ENCODE measurements at places on chromosomes 4 and X.

DNA sequence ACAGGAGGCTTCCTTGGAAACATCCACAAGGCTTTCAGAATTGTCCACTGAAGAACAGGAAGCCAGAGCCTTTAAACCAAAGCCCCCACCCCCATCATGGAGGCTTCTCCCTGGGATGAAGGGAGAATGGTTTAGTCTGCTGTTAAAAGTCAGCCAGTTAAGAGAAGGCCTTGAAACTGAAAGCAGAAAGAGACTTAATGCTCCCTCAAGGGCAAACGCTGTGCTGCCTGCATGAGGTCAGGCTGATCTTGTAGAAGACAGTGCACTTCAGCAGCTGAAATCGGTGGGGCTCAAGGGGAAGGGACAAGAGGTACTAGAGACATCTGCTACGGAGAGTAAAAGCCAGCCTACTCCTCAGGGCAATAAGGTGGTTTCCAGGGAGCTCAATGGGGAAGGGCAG is 69.0 kb downstream of the HPRT1 start:
- DNase-seq: no peak

DNA sequence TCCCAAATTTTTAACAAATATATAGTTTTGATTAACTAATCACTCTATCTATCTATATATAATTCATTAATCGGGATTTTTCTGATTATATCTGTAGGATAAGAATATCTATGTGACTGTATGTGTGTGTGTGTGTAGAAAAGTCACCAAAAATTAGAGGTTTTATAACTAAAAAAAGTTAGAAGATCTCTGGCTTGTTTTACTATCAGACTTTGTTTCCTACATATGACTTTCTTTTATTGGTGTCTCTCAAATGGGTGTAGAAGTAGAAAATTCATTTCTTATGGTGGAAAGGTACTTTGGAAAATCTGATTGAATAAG is 26.7 kb upstream of the TMPRSS11D start:
- no peak for DNase-seq

DNA sequence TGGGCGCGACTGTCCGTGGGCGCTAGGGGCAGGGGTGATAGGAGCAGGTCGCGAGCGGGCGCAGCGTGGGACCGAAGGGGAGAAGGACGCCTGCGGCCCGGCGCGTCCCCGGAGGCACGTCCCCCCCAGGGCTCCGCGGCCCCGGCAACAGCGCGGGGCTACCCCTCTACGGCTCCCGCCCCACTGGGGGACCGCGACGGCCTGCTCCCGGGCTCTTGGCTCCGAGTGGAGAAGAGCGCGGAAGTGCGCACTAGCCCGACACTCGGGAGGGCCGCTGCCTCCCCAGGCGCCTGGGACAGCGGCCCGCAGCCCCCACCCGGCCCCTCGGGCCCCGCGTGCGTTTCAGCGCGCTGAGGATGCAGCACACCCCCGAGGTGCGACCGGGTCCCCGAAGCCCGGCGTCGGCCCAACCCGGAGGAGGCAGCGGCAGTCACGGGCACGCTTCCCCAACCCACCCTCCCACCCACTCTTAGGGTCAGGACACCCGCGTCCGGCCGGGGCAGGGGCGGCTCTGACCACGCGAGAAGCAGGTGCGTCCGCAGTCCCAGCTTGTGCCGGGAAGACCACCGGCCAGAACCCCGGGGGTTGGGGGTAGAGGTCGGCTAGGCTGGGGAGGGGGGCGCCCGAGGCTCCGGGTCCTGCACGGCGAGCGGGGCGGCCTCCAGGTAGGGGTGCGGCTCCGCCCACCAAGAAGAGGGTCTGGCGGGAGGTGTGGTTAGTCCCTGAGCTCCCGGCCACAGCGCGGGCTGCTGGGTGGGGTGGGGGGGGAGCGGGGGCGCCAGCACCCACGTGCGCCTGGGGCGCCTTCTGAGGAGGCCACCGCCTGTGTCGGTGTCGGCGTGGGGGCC is 18.5 kb upstream of the NAT8L start:
- no peak for DNase-seq

DNA sequence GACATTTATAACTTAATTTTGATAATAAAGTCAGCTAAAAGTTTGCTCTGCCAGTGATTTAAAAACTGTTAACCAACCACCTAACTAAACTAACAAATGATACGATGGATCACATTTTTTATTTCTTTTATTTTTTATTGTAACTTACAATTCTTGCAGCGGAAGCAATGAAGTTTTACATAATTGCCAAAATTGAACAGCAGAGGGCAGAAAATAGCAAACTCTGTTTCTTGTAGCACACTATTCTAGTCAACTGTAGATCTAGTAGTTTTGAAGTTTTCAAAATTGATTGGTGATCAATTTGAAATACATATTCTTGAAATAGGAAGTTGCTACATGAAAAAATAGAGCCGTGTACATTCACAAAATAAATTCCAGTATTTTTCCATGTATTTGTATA is 2.8 kb upstream of the GRIA2 start:
- DNase-seq: peak; percentile 13

GRCh38 chr4:151665022-151665784 is 95.6 kb downstream of the GATB start:
- DNase-seq: no peak

- no peak for DNase-seq
Measured at GRCh38 chr4:18366136-18366535, 344.6 kb upstream of the LCORL start.

DNA sequence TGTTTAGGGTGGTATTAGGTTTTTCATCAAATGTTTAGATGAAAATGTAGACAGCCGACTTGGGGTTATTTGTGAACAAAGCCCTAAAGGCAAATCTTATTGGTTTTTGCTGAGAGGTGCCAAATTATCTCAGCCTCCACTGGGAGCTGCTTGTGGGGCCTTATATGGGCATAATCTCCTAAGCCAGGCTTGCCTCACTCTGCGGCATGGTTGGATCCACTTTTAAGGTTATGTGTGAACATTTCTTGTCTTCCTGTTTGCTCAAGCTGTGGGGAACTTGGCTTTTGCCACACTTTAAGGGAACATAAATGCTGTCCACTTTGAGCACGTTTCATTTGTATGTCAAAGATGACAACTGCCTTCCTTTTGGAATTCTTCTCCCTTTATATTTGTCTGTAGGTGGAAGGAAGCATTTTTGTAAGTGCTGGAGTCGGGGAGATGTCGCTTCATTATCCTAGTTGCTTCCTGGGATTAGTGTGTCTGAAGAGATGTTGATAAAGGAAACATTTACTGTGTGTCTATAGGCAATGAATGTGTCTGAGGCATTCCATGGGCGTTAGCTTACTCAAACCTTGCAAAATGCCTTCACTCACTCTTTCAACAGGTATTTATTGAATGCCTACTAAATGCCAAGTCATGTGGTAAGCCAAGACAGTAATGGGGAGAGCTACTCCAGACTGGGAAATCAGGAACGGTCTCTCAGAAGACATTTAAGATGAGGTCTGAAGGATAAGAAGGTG is 78.3 kb downstream of the SLC9A6 start:
- no peak for DNase-seq

- DNase-seq: no peak
Measured at GRCh38 chr4:58611012-58611411, 1500.8 kb upstream of the IGFBP7 start.

GRCh38 chr4:184684491-184685189 is 35.1 kb downstream of the PRIMPOL start:
- DNase-seq: peak; percentile 17

- DNase-seq: no peak
Measured at GRCh38 chrX:71175531-71175930, 30.9 kb downstream of the NLGN3 start.

GRCh38 chr4:147456706-147457105 is 24.2 kb upstream of the EDNRA start:
- peak; percentile 24 for DNase-seq

- DNase-seq: peak; percentile 68
Measured at GRCh38 chrX:103918050-103918449, 44.4 kb upstream of the TMSB15B start.

- DNase-seq: no peak
Measured at GRCh38 chrX:144901521-144901920, 345.8 kb upstream of the SPANXN1 start.

GRCh38 chr4:173371292-173372192 is 788 bp downstream of the SAP30 start:
- peak; percentile 69 for DNase-seq

DNA sequence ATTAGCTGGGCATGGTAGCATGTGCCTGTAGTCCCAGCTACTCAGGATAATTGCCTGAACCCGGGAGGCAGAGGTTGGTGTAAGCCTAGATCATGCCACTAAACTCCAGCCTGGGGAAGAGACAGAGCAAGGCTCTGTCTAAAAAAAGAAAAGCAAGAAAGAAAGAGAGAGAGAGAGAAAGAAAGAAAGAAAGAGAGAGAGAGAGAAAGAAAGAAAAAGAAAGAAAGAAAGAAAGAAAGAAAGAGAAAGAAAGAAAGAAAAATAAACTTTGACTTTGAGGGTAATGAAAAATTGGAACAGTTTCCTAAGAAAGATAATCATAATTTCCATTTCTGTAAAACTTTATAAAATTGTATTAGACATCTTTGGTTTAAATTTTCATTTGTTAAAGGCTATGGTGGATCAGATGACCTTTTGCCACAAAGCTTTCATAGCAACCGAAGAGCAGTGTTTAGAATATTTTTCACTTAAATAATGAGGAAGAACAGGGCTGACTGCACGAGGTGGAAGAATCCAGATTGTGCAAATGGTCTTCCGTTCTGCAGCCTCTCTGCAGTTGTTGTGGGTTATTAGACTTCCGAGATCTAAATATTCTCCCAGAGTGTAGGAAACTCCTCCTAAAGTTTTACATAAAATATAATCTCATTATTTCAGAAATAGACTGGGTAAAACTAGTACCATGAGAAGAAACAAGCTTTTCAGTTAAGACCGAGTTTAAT is 55.9 kb downstream of the RBM47 start:
- peak; percentile 22 for DNase-seq

DNA sequence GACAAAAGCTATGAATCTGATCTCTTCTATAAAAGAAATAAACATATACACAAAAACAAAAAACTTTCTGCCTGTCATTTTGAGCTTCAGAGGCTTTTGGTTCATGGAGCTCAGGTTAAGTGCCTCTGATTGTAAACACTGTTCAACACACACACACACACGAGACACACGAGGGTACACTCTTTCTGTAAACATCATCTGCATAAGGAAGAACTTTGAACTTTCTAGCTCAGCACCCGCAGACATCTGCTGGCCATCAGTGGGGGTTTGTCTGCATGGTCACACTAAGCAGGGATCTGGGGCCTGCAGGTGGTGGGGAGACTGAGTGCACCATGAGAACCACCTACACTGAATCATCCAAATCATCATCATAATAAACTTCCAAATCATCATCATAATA is 54.9 kb downstream of the STX18 start:
- DNase-seq: no peak

DNA sequence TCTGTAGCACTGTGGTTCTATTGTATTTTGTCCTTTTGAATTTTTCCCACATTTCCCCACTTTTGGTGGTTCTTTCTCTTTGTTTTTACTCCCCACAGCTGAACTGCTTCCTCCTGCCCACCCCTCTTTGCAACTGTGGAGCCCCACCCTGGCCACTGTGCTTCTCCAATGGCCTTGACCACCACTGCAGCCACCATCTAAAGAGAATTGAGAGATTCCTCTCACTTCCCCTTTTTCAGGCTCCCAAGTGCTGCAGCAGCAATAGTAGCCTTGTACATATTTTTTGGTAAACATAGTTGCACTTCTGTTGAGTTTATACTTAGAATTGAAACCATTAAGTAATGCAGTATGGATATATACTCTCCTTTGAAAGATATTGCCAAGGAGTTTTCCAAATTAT is 51.3 kb upstream of the FRMPD3 start:
- DNase-seq: no peak

DNA sequence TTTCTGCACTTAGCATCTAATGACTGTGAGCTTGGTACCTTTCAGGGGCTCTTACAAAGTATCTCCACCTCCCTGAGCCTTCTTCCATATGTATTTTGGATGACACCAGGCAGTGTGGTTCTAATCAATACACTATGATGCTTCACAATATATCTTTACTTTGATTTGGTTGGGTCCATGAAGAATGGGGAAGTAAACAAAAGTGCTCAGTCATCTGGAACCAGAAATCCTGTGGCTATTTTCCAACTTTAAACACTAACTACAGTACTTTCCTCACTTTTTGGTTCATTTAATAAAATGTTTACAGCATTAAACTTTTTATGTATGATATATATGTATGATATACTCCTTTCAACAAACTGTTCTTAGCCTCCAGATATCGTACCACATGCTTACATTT is 216.4 kb upstream of the AFF2 start:
- no peak for DNase-seq

DNA sequence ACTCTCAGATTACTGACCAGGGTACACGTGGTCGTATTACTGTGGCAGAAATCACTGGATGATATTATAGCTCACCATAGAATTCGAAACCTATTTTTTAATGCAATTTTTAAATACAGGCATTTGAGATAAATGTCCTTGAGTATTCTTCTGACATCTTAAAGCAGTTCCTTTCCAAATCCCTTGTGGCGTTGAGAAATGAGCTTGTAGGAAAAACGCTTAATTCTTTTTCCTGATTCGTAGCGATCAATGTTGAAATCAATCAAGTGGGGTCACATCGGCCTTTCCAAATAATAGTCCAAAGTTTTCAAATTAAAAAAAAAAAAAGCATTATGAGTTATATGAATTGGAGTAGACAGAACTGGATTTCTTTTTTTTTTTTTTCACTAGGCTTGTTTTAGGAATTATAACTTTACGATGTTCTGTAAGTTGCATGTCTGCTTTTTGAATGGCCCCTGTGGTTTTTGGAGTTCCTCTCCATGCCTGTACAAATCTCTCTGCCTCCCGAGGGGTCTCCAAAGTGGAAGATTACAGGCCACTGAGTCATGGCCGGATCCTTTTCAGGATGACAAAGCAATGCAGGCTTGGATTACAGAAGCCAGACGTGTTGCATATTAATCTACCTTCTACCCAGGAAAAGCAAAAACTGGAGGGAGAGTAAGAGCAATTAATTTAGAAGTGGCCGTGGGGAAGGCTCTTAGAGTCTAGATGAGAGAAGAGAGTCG is 226.1 kb downstream of the SHOX start:
- no peak for DNase-seq

DNA sequence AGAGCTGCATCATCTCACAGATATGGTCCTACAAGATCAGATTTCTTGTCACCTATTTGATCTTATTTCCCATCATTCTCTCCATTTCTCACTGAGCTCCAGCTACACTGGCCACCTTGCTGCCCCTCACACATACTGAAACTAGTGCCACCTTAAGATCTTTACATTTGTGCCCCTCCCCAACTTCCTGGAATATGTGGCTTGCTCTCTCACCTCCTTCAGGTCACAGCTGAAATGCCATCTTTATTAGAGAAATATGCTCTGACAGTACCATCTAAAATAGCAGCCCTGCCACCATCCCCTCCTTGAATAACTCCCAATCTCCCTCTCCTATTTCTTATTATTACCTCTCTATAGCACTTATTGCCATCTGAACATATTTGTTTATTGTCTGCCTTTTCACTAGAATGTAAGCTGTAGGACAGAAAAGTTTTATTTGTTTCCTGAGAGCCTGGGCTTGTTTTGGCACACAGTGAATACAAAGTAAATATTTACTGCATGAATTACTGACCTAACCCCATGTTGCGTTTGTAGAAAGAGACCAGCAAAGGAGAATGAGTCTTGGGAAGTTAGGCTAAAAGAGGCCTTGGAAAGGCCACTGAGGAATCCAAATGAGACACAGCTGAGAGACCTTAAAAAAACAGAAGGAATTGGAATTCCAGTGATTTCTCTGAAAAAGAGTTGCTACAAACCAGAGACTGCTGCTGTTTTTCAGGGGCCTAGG is 22.7 kb downstream of the DYNLT3 start:
- DNase-seq: no peak

- DNase-seq: peak; percentile 1
Measured at GRCh38 chr4:107392951-107393350, 327.1 kb downstream of the PAPSS1 start.

Measured in IMR-90 (cell line).